Astrocyte (in vitro differentiated cells and primary cell): ENCODE measurements at places on chromosomes 6 and 20. TPM values are rescaled to one million over a fixed set of nuclear protein-coding genes. Genes with fewer than 3 reads are reported as not detected.

The OR12D3 gene
- total RNA-seq = not detected in 2 replicates

The MDFI gene
- total RNA-seq = 144 and 167 TPM in 2 replicates

The SAPCD1 gene
- total RNA-seq = 0.72 and 1.2 TPM in 2 replicates

The FLOT1 gene
- total RNA-seq = 77.6 and 85.2 TPM in 2 replicates

The CLVS2 gene
- total RNA-seq = not detected in 2 replicates

The RANBP9 gene
- 42.1 and 43.7 TPM in 2 replicates for total RNA-seq

The CLPSL2 gene
- total RNA-seq = not detected in 2 replicates

The CYP24A1 gene
- total RNA-seq = 0.60 and 0.73 TPM in 2 replicates

The TCF21 gene
- total RNA-seq = 0.52 and 0.94 TPM in 2 replicates

The PSORS1C1 gene
- 8.8 and 9.2 TPM in 2 replicates for total RNA-seq

The RNASET2 gene
- 18.7 and 22.0 TPM in 2 replicates for total RNA-seq

The TFAP2A gene
- 2.1 and 6.6 TPM in 2 replicates for total RNA-seq

The CFAP206 gene
- 0.60 and 0.79 TPM in 2 replicates for total RNA-seq

The FRS3 gene
- 3.1 and 3.6 TPM in 2 replicates for total RNA-seq

The TCP11 gene
- total RNA-seq = not detected in 2 replicates

The ID4 gene
- 12.0 and 12.8 TPM in 2 replicates for total RNA-seq

The PHACTR3 gene
- total RNA-seq = 0.14 TPM in 1 of 2 replicates, not detected in the other

The LCA5 gene
- total RNA-seq = 5.8 and 6.2 TPM in 2 replicates

The TDRD6 gene
- total RNA-seq = 0.02 TPM in 1 of 2 replicates, not detected in the other

GRCh38 chr20:46283426-46284039, 24.8 kb downstream of the CDH22 start:
- DNase-seq = no peak

DNA sequence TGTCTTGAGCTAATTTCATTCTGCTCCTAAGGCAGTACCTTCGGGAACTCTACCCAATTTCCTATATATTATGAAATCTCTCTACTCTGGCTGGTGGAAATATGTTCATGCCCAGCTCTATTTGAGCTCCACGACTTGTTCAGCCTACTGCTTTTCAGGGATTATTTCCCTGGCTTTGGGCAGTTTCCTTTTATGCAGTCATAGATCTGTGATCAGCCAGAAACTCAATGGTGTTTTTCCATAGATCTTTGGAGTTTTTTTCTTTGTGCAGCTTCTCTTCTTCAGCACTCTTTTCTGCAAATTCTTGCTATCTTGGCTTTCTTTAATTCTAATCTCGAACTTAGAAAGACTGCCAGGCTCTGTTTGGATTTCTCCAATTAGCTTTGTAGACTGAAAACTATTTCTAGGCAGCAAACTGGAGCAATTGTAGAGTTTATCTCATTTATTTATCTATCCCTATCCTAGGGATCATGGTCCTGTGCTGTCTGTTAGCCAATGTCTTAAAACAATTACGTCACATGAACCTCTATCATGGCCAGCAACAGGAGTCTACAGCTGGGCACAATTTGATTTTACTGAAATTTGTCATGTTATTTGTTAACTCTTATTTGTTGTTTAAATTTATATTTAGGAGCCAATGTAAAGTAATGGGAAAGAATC, 328.4 kb downstream of the BCKDHB start:
- no peak for DNase-seq

GRCh38 chr6:33211136-33211535, 2.8 kb downstream of the RING1 start:
- no peak for DNase-seq

DNA sequence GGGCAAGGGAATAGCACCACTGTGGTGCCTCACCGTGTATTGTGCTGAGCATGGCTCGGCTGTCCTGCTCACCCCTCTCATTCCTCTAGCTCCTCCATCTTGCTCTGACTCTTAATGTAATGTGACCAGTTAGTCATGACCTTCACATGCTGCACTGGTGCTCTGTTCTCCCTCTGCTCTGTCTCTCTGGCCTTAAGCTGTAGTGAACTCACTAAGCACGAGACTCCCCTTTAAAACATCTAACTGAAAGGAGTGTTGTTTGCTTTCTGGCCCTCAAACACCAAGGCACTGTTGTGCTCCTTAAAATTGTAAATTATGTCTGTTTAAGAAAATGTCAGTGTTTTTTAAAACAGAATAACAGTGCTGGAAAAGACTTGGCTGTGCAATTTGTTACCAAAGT, 140.4 kb downstream of the HDGFL1 start:
- no peak for DNase-seq

DNA sequence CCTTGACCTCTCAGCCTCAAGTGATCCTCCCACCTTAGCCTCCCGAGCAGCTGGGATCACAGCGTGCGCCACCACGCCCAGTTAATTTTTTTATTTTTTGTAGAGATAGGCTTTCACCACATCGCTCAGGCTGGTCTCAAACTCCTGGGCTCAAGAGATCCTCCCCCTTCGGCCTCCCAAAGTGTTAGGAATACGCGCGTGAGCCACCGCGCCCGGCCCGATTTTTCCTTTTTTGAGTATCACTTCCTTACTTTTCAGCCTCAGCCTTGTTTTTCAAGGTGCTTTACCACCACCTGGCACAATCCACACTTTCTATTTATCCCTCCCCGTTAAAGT, 791 bp upstream of the STX11 start:
- DNase-seq = no peak

DNA sequence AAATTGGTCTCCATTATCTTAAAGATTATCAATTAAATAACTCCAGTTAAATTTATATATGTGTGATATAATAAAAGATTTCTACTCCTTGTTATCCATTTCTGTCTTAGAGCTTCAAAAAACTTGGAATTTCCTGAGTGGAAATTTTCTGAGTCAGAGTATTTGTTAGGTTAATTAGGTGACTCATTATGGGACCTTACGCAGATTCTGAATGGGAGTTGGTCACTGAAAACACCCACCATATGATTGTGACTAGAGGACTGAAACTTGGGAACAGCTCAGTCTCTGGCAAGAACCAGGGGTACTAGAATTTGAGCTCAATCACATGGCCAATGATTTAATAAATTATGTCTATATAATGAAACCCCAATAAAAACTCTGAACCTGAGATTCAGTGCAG, 125.4 kb upstream of the HMGCLL1 start:
- DNase-seq = peak; percentile 75

- DNase-seq = no peak
Measured at GRCh38 chr20:12581644-12582289, 427.0 kb upstream of the SPTLC3 start.

GRCh38 chr6:11445146-11445545, 92.4 kb upstream of the TMEM170B start:
- no peak for DNase-seq

- DNase-seq = no peak
Measured at GRCh38 chr20:20411402-20411801, 43.5 kb downstream of the INSM1 start.

- DNase-seq = no peak
Measured at GRCh38 chr6:72140795-72141194, 254.4 kb downstream of the RIMS1 start.

DNA sequence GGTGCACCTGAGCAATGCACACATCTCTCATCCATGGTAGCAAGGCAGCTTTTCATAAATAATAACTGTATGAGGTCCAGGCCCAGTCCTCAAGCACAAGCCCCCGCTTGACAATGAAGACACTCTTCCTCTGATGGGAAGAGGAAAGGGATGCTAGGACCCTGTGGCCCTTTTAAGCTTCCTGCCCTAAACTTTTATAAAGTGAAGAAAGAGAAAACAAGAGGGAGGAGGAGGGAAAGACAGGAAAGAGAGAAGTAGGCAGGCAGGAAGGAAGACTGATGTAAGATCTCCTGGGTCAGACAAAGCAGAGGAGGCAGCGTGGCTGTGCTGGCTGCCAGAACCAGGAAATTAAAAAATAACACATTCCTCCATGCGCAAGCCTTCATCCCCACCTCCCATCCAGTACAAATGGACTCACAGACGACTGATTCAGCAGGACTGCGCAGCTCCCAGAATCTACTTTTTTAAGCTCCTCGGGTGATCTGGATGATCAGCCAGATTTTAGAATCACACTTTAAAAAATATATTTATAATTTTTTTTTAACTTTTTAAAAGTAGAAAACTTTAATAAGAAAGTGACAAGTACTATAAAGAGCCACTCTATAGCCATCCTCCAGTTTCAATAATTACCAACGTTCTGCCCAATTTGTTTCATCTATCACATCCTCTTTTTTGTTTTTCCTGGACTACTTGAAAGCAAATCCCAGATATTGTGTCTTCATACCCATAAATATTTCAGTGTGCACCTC, 16.5 kb downstream of the TNFAIP3 start:
- no peak for DNase-seq

- no peak for DNase-seq
Measured at GRCh38 chr6:125189494-125189893, 35.9 kb downstream of the TPD52L1 start.

DNA sequence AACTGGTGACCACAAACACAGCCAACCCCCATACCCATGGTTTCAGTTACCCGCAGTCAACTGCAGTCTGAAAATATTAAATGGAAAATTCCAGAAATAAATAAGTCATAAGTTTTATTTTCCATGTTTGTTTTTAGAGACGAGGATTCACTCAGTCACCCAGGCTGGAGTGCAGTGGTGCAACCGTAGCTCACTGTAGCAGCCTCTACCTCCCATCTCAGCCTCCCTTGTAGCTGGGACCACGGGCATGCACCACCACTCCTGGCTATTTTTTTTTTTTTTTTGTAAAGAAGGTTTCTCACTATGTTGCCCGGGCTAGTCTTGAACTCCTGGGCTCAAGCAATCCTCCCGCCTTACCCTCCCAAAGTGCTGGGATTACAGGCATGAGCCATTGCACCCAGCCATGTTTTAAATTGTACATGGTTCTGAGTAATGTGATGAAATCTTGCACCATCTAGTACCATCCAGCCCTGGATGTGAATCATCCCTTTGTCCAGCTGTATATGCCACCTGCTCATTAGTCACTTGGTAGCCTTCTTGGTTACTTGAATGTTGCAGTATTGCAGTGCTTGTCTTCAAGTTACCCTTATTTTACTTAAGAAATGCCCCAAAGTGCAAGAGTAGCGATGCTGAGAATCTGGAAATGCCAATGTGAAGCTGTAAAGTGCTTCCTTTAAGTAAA, 14.5 kb downstream of the CSNK2A1 start:
- DNase-seq = peak; percentile 80

GRCh38 chr6:3249821-3250220, 8.9 kb upstream of the PSMG4 start:
- DNase-seq = no peak

DNA sequence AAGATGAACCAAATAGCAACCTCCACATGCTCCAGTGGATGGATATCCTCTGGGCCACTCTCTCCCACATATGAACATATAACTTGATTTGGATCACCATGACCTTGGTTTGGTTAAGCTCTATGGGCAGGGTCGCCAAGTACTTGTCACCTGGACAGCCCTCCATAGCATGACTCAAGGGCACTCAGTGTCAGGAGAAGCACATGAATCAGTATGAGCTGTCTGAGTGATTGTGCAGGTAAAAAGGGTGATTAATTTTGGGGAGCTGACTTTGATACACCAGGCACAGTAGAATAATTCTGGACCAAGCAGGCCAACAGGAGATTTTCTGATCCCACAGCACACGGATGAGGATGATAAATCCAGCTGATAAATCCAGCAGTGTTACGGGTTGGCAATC, 74.4 kb downstream of the OPRM1 start:
- DNase-seq = no peak

DNA sequence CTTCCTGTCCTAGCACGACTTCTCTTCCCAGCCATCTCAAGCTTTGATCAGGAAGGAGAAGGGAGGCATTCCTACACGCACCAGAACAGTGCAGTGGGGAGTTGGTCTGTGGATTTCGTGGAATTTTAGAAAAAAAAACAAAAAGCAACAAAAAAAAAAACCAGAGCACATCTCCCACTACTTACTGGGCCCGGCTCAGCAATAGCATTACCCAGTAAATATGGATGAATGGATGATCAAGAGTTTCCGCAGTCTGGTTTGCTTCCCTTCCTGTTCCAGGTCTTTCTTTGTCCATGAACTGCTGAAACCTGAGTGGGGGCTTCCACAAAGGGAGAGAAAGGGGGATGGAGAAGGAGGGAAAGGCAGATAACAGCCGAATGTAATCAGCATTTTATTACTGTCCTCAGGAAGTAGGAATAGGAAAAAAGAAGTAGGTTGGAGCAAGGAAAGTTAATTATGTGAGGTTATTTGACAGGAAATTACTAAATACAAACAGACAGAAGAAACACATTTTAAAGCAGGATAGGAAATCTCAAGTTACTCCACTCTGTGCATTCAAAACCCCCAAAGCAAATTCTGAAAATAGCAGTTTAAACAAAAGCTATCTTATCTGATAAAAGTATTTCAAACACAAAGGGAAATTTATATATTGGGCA, 349.0 kb downstream of the PRL start:
- peak; percentile 67 for DNase-seq

- DNase-seq = no peak
Measured at GRCh38 chr20:16865406-16865805, 117.2 kb downstream of the OTOR start.

GRCh38 chr6:35363293-35363750, 21.0 kb downstream of the PPARD start:
- DNase-seq = peak; percentile 51

GRCh38 chr6:40819182-40819834, 219.7 kb downstream of the UNC5CL start:
- DNase-seq = no peak

DNA sequence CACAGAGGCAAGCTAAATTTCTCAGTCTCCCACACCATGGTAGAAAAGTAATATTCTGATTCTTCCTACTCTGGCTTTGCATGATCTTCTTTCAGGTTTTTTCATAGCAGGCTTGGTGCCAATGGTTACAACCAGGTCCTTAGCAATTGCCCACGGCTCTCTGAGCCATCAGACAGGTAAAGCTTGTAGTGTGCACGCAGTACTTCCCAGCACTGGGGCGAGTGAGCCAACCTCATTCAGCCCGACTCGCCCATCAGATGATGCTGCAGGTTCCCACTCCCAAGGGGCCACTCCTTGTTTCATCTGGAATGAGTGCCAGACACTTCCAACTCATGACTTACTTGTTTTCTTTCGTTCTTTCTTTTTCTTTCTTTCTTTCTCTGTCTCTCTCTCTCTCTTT, 78.3 kb downstream of the PERP start:
- DNase-seq = no peak

DNA sequence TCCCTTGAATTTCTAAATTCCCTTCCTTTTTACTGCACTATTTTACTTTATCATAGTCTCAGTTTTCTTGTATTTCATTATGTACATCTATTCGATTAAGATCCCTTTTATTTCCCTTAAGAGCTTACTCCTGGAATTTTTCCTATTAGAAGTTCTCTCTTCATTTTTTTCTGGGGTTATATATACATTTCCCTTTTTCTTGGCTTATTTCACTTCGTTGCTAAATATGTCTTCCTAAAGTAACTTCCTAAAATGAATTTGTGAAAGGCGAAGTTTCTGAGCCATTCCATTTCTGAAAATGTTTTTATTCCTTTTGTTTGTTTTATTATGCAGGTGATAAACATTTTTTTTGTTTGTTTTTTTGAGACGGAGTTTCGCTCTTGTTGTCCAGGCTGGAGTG, 5.9 kb upstream of the CD109 start:
- DNase-seq = no peak

DNA sequence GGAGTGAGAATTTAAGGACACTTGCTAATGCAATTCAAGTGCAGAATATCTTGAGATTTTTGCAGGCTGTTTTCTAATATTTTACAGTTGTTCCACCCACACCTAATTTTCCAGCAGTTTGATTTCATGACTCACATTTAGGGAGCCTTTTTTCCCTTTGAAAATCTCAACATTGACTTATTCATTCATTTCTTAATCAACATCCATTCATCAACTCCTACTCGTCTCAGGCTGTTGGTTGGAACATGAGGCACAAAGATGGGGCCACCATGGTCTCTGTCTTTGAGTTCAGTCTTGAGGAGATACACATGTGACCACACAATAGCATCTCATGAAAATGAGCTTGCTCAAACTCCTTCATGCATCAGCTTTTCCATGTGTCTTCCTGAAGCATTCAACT, 135.6 kb downstream of the UNC5CL start:
- DNase-seq = peak; percentile 52
